HTR-8/SVneo (cell line): ENCODE measurements at places on chromosomes 4 and X.

DNA sequence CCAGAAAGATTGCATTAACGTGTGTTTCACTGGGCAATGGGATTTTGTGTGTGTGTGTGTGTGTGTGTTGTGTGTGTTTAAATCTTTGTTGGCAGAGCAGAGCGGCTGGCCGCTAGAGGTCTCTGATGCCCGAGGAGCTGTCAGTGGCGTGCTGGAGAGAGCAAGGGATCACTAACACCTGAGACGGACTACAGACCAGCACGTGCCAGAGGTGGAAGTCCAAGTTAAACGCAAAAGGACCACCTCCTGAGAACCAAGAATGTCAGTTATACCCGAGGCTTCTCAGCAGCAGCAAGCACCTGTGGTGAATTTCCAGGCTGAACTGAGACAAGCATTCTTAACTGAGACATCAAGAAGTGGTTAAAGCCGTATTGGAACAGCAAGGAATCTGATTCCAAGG lies 9.0 kb upstream of the SLC25A14 start:
- DNase-seq: peak; percentile 13

DNA sequence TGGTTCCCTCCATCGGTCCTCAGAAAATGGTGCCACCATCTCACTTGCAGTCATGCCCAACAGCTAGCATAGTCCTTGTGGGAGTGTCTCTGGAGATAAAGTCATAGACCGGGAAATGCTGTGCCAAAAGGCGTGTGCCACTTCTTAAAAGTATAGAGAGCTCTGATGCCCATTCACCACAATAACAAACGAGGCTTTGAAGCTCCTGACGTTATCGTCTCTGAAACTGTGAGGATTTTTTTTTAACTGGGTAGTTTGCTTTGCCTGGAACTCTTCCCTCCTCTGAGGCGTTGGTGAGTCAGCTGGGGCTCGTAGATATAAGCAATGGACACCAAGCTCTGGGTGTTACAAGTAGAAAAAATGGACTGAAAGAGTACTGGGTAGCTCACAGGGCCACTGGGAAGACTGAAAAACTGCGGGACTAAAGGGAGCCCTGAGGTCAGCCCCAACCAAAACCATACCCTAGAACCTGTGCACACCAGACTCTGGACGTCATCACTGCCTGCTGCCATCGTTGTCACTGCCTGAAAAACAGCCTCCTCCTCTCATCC lies 89.4 kb upstream of the TRIM2 start:
- DNase-seq: no peak

GRCh38 chr4:106587558-106587957 lies 219.0 kb upstream of the GIMD1 start:
- peak; percentile 10 for DNase-seq

GRCh38 chr4:85932500-85933290 lies 427.2 kb downstream of the MAPK10 start:
- no peak for DNase-seq

GRCh38 chr4:169640261-169640870 lies 20.0 kb downstream of the CLCN3 start:
- DNase-seq: no peak

DNA sequence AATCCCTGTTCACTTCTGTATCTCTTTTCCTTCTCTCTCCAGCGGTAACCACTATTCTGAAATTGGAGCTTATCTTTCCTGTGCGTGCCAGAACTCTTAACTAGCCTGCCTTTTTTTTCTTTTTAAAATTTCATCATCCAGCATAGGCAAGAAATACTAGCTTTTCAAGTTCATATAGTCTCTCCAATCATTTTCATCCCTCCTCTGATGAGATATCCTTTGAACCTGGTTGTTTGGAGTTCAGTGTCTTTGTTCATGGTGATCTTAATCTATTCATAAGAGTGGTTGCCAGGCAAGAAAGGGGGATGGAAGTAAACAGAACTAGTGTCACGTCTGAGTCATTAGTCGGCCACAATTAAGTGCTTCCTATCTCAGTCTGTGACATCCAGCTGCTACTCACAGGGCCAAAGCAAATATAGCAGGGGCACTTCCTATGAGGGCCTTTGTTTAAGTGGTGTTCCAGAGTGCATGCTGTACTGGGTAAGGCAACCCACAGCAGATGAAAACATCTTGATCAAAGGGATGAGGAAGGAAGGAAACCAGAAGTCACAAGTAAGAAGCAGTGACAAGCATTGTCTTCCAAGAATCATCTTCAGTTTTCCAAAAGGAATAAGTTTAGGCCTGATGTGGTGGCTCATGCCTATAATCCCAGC lies 56.4 kb upstream of the XIAP start:
- DNase-seq: peak; percentile 20

DNA sequence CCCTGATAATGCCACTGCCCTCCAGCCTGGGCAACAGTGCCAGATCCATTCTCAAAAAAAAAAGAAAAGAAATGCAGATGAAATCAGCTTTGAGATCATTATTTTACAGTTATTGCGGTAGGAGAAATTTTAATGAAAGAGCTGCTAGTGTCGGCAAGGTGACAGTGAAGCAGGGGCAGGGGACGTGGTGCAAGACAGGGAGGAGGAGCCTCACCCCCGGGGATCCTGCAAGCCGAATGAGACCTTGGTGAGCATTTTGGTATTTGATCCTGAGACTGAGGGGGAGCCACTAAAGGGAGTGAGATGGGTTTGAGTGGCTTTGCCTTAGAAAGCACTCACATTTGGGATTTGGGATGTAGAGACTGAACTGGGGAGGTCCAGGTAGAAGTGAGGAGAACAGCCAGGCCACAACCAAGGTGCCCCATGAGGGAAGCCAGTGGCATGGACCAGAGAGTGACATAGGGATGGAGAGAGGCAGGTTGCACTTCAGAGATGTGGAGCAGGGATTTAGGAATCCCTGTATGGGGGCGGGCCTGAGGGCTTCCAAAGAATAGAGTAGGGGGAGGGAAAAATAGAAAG lies 23.6 kb downstream of the RBM10 start:
- DNase-seq: no peak

DNA sequence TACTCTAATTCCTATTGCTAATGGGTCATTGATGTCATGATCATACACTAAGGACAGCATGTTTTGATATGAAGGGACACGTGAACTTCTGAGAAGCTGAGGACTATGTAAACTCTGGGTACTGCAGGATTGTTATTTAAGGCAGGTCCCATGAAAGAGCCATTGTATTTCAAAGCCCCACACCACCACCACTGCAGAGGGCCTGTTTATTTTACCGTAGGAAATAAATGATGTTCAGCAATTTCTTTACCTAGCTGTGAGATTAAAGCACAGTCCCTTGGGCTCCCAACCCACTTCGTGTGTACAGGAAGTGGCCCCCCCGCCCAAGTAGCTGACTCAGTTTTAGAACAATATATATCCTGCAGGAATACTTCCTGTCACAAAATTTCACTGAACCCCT lies 89.8 kb upstream of the ACSL4 start:
- DNase-seq: no peak

DNA sequence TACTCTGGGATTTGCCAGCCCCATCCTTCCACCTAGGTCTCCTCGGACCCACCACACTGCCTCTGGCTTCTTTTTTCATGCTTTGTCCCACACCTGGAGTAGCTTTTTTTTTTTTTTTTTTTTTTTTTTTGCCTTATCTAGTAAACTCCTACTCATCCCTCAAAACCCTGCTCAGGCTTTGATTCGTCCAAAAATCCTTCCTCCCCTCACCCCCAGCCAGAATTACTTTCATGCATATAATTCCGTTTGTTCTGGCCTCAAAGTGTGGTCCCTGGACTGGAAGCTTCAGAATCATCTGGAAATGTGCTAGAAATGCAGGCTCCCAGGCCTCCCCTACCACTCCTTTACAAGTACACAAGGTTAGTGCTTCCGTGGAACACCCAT lies 320.1 kb downstream of the PTTG2 start:
- DNase-seq: no peak

DNA sequence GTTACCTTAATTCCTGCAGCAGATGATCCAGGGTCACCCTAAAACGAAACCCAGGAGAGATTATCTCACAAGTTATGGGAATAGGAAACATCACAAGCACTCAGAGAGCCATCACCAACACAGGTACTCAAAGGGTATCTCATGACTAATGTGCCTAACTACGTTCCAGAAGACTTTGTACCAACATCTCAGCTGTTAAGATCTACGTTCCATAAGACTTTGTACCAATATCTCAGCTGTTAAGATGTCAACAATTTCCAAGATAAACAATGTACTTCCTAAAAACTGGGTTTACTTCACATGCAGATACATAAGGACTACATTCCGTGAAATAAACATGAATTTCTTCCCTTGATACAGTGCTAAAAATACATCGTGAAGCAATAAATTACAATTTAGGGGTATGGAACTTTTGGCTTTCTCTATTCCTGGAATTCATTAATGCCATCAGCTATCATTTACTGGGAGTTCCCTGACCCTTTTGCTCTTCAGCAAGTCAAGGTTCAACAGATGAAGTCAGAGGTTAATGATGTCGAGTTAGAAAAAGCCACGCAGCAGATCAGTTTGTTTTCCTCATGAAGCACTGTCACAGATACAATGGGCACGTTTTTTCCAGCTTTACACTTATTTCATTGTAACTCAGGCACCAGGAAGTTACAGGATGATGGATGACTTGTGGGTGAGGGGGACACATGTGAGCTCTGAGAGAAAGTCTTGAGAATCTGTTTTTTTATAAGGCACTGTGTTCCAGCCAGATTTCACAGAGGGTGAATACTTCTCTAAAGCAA lies 127.0 kb upstream of the ETNPPL start:
- DNase-seq: no peak

DNA sequence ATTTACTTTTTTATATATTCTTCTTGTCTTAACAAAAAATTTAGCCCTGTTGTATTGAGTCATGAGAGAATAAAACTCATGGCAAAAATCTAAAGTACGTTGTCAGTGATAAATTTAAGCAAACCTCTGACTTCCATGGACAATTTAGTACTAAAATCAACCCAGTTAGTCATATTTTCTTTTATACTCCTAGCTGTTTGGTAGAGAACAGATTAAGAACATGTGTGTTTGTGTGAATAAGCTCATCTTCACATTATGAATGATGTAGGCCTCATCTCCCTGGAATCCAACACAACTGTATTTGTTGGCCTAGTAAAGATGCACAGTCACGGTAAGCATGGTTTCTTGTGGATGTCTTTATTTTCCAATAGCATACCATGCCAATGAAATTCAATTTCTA lies 40.8 kb upstream of the FAM47B start:
- no peak for DNase-seq

DNA sequence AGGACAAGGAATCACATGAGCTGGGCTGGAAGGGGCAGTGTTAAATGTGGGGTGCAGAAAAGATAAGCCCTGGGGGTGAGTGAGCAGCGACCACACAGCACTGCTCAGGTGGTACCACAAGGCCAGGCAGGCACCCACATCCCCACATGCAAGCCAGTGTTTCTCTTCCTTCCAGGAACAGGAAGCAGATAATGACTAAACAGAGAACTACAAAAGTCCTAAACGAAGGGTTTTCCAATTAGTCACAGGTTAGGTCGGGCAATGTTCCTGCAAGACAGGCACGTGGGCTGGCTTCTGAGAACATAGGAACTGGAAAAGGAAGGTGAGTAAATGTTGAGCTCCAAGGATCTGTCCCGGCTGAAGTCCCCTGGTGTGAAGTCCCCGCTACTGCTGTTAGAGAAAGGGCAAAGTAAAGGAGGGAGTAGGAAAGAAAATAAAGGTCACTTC lies 19.5 kb downstream of the RELL1 start:
- peak; percentile 57 for DNase-seq

GRCh38 chrX:13194291-13195103 lies 125.4 kb downstream of the ATXN3L start:
- no peak for DNase-seq

- no peak for DNase-seq
Measured at GRCh38 chr4:106287353-106287969, 28.5 kb downstream of the TBCK start.

DNA sequence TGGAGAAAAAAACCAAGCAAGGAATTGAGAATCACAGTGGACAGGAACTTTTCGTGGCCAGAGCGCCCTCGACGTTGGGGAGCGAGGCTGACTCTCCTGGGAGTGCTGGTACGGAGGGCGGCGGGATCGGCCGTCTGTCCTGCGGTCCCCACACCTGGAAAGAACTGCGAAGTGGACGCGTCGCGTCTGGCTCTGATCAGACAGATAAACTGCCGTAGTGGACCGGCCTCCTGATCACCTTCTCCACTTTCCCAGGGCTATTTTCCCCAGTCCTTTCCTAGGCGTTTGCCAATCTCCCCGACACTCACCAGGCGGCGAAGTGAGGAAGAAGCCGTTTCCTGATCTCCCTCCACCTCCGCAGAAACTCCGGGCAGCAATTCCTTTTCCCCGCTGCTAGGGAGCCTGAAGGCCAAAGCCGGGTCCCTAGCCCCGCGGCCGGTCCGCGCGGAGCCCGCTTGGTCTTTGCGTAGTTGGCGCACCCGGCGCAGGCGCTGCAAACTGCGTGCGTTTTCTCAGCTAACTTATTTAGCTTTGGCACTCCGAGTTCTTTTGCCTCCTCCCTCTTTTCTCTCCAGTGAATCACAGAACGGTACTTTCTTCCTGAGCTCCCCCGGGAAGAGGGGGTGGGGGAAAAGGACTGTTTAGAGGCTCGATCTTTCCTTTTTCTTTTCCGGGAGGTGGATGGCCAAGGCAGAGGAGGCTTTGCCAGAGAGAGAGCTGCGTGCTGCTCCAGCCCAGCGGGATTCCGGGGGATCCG lies at the start of gene ARSJ:
TSS of gene ARSJ (minus strand) at position 500 of the 757 bp plus-strand sequence. CDS start 813 bp downstream, outside the sequence.
- DNase-seq: peak; percentile 47

DNA sequence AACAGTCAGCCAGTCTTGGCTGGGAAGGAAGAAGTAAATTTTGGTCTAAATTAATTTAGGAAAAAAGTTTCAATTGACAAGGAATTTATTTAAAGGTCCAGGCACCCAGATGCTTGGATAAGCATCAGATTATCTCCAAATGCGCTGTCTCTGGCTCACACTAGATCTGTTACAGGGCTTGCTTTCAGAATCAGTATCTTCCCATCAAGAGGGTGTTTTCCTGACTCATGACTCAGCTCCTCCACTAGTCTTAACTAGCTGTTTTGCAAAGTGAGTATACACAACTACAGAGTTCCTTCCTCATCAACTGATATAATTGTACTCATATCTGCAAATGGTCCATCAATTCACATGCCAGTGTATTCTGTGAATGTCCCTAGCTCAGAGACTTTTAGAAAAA lies 482.1 kb upstream of the CPEB2 start:
- DNase-seq: no peak

DNA sequence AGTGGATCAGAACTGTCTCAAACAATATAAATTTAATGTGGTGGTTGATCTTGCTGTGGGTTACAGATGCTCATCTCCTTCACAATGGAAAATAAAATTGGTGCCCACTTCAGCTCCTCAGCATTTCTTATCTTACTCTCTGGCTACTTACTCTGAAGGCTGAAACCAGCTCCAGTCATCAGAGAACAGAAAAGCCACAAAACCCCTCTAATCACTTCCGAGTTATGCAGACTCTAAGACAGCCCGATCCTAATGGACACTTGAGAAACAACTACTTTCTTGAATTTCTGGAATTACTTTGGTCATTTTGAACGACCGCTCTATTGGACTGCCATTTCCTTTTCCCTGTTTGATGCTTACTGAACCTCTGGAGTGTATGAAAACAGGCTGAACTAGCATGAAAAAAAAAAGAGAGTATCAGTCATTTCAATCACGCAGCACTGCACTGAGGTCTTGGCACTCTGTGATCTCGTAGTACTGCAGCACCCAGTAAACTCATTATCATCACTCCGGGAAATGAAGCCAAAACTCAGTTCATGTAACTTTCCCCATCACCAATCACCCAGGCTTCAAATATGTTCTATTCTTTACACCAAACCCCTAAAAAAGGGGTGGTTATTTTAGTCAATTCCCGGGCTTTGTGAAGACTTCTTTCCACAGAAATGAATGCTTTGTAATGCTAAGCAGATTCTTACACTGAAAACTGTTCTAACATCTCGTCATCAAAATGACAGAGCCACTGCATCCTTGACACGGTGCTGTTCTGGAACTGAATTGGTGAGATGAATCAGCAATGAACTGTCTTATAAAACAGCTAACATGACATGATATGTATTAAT lies 54.5 kb downstream of the TSPAN5 start:
- DNase-seq: no peak
